ENCODE measurements at places on chromosomes 1 and 21. TPM values are rescaled to one million over a fixed set of nuclear protein-coding genes. Genes with fewer than 3 reads are reported as not detected.

DNA sequence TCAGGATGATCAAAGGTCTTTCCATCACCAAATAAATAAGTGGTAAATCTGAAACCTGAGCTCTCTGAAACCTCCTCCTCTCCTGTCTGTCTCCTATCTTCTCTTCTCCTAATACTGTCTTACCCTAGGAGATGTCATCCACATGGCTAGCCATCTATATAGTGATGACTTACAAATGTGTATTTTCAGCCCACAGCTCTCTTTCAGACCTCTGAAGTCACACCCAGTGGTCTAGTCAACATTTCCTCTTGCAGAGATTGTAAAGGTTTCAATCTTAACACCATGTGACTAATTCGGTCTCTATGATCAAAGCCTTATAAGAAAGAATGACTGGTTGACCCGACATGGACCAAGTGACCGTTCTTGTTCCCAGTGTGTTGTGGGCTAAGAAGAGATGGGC is 63.1 kb upstream of the DPT start:
- DNase-seq = no peak

GRCh38 chr1:75731881-75732280 is 7.4 kb downstream of the ACADM start:
- no peak for DNase-seq

TRIM63 gene
- total RNA-seq = 541 TPM

DNA sequence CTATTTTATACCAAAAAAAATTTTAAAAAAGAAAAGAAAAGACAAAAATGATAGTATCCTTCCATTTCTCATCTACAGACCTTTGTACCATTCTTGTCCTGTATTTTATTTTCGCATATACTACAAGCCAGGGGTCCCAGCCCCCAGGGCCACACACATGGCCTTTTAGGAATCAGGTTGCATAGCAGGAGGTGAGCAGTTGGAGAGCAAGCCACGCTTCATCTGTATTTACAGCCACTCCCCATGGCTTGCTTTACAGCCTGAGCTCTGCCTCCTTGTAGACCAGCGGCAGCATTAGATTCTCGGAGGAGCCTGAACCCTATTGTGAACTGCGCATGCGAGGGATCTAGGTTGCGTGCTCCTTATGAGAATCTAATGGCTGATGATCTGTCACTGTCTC is 39.8 kb downstream of the RASSF5 start:
- no peak for DNase-seq

INTS7 gene
- total RNA-seq = 8.1 TPM

DNA sequence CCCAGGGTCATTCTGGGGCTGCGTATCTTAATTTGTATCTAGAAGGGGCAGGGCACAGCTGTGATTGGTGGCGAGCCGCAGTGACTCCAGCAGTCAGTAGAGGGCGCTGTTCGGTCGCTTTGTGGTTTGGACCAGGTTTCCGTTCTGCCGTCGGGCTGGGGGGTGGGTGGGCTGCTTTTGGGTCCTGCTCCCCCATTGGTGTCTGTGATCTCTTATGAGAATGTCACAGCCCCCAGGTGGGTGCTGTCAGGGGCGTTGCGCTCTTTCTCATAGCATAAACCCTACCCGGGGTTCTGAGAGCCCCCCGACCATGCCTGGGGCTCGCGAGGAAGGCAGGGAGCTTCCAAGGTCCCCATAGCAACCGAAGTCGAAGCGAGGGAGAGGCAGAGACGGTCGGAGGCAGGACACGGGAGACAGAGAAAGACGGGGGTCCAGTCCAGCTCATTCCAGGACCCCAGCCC is 5.4 kb downstream of the TFF3 start:
- DNase-seq = peak; percentile 51

EDARADD gene
- total RNA-seq = not detected

GRCh38 chr1:248045209-248045608 is 1.4 kb upstream of the OR2L3 start:
- no peak for DNase-seq

DNA sequence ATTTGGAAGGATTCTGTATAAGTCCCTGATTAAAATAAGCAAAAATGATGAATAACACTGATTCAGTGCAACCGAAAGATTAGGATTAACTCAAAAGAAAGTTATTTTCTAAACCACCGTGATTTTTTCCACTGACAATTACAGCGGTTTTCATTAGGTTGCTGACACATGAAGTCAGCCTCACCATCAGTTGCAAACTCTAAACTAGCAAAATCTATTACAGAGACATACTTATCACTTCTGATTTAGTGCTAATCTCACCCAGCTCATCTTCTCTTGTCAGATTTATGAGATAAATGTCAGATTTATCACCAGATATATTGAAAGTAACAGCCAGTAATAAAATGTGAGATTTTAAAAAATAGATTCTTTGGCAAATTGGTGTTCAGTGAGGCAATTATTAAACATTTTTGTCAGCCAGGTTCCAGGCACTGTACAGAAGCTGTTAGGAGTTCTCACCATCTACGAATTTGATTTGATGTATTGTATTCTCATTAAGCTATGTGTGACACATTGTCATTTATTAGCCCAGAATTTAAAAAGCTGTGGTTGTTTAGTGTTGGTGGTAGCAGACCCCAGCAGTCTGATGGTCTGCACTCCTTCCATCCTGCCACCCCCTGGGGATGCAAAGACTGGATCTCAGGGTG is 37.3 kb upstream of the LGALS8 start:
- no peak for DNase-seq

DNA sequence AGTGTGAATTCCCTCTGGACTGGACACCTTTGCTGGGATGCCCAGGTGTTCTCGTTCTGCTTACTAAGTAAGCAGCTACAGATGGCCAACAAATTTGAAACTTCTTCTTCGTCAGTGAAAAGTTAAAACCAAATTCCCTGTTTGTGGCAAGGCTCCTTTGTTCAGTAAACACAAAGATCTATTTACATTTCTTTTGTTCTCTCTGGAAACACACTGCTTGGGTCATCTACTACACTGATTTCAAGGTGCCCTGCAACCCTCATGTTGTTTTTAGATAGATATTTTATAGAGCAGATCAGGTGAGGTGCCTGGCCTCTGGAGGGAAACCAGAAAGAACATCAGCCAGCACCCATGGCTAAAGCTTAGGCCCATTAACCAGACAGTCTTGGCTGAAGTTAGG is 157.2 kb upstream of the UBE2U start:
- no peak for DNase-seq

- DNase-seq = no peak
Observed at GRCh38 chr1:57770772-57771171, 346.9 kb upstream of the DAB1 start.

GRCh38 chr1:159205225-159205624 is 550 bp downstream of the ACKR1 start:
- DNase-seq = no peak

DNA sequence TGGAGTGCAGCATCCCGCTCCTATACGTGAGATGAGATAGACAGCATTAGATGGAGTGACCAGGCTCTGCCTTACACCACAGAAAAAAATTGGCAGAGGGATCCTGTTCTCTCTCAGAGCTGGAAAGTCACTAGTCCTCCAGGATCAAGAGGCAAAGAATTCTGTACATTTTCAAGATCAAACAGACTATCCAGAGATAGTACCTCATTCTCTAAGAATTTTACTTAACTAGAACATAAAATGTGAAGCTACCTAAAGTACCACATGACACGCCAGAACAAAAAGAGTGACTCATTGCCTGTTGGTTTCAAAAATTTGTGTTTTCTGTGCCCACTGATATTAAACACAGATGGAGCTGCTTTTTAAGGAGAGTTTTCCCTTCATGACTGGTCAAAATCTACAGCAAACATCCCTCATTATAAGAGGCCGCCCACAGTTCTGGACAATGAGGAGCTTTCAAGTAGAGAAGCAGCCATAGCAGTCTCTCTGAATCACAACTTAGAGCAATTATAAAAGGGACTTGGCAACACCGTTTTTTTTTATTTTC is 32.3 kb downstream of the CD160 start:
- DNase-seq = no peak
